ENCODE measurements at places on chromosomes 6 and 20. TPM values are rescaled to one million over a fixed set of nuclear protein-coding genes. Genes with fewer than 3 reads are reported as not detected.

The HUS1B gene
- 1.9 TPM for total RNA-seq

The NMBR gene
- not detected for total RNA-seq

The SYNDIG1 gene
- under 0.01 TPM for total RNA-seq

The SLPI gene
- total RNA-seq, result not detected

The BHLHE23 gene
- total RNA-seq, result not detected

The DYNLT2 gene
- 1.3 TPM for total RNA-seq

The OPRL1 gene
- total RNA-seq, result 1.7 TPM

The SLC22A3 gene
- 1.3 TPM for total RNA-seq

The COL11A2 gene
- under 0.01 TPM for total RNA-seq

The LIN28B gene
- 5.6 TPM for total RNA-seq

The CALHM6 gene
- total RNA-seq, result not detected

The TGM2 gene
- total RNA-seq, result 2,020 TPM

The NKAPL gene
- 1.7 TPM for total RNA-seq

The STMND1 gene
- not detected for total RNA-seq

The CST5 gene
- total RNA-seq, result not detected

The NRSN1 gene
- total RNA-seq, result not detected

The RAMACL gene
- total RNA-seq, result 0.43 TPM

The TENT5A gene
- 22.9 TPM for total RNA-seq

The ENPP3 gene
- total RNA-seq, result under 0.01 TPM

All from fibroblast of villous mesenchyme (primary cell).